Activated CD8-positive, alpha-beta memory T cell treated with anti-CD3 and anti-CD28 coated beads for 1 hour (primary cell): ENCODE measurements at places on chromosomes 2 and 18.

DNA sequence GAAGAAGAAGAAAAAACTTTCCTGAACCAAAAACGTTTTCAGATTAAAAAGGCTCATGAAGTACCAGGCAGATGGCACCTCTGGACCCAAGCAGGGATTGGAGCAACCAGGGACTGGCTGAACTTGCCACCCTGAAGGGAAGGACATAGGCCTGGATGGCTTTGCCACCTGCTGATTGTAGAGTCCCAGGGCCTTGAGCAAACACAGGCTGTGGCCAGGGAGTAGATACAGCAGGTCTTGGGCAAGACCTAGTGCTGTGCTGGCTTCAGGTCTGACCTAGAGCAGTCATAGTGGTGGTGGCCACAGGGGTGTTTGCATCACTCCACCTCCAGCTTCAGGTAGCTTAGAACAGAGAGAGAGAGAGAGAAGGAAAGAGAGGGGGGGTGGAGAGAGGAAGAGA, 231.5 kb upstream of the FBXO11 start:
- no peak for DNase-seq

GRCh38 chr2:33412920-33413319, 63.5 kb upstream of the RASGRP3 start:
- no peak for DNase-seq

DNA sequence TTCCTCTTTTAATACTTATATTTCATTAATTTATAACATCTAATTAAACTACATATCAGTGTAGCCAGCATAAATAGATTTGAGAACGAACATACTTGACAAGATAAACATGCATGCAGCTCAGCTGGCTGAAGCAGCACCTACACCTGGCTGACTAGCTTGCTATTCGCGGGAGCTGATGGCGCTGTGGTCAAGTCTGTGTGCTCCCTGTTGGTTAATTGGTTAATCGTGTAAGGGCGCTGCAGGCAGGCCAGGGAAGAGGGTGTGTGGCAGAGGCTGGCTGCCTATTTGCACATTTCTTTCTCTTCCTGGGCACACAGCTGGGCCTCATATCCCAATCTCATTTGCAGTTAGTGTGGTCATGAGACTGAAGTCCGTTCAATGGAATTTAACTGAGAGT, 14.5 kb upstream of the VWA3B start:
- no peak for DNase-seq

DNA sequence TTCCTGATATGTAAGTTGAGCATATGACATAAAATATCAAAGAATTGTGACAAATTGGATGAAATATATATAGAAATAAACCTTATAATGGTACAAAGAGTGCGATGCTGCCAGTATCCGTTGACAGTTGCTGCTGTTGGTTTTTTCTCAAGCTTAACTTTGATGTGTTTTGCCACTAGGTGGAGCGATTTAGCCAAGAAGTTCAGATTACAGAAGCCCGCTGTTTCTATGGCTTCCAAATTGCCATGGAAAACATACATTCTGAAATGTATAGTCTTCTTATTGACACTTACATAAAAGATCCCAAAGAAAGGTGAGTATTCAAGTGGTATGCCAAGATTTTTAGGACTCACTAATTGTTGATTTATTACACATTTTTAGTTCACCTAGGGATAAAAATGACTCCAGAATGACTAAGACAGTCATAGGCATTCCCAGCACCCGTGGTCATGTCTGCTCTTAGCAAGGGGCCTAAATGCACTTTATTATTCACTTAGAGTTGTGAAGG, 2.1 kb downstream of the RRM2 start:
- DNase-seq, result no peak

DNA sequence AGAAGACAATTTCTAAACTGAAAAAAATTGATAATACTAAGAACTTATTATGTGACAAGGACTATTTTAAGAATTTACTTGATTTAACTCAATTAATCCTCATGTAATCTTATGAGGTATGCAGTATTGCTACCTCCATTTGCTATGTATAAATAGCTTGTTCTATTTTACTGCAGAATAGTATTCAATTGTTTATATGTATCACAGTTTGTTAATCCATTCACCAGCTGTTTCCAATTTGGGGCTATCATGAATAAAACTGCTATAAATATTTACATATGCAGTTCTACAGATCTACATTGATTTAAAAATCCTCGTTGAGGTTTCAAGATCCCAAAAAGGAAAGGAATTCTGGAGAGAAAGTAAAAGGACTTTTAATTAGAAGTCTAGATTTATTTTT, 54.8 kb upstream of the DOCK10 start:
- DNase-seq, result no peak
